Hematopoietic multipotent progenitor cell treated with erythropoietin and hydrocortisone succinate and interleukin-3 and kit ligand, for 15 days (in vitro differentiated cells): ENCODE measurements at places on chromosomes 13 and 19.

GRCh38 chr19:10968527-10969135 is 7.8 kb downstream of the SMARCA4 start:
- no peak for DNase-seq

DNA sequence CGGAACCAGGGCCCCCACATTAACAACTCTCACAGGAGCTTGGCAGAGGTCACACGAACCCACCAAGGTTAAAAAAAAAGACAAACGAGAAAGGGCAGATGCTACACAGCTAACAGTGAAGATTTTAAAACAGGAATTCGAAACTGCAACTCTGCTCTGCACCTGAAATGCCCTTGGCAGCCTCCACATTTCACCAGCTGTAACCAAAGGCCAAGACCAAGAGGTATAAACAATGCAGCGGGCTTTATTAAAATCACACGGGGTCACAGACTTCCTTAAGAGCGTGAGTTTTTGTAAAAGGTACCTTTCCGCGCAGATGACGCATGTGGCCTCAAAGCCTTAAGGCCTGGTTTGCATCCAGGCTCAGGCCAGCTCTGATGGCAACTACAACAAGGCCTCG is 88.2 kb downstream of the STK24 start:
- DNase-seq, result no peak

DNA sequence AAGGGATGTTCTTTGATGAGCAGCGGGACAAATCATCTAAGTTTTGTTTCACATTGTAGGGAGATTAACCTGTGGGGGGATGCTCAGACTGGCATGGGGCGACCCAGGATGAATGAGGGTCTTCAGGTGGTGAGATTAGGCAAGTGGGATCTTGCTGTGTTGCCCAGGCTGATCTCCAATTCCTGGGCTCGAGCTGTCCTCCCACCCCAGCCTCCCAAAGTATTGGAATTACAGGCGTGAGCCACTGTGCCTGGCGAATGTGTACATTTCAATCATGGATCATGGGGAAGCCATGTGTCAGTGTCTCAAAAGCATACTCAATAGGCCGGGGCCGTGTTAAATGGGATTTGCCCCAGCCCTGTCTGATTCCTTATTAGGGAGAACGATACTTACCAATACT is 8.1 kb downstream of the SLC25A42 start:
- DNase-seq, result no peak

DNA sequence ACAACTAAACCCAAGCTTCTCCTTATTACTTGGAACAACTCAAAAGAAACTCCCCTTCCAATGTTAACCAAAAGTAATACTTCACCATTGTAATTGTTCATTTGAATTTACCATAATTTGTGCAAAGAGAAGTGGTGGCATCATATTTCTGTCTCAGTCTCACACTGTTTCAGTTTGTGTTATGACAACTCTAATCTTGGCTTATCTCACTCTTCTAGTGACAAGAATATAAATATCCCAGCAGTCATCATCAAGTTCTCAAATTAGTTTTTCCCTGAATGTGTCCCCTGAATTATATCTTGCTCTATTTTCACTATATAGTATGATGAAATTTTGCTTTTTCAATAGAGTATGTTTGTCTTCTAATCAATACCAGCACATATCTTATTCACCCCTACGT is 681.4 kb upstream of the PRR20A start:
- DNase-seq, result no peak

GRCh38 chr13:96000069-96000468 is 53.1 kb downstream of the UGGT2 start:
- no peak for DNase-seq

- DNase-seq, result peak; percentile 7
These were observed 2.7 kb downstream of the B3GNT3 start for GRCh38 chr19:17797424-17798201.

GRCh38 chr13:114225610-114226009 is 9.1 kb upstream of the CDC16 start:
- DNase-seq, result peak; percentile 10

DNA sequence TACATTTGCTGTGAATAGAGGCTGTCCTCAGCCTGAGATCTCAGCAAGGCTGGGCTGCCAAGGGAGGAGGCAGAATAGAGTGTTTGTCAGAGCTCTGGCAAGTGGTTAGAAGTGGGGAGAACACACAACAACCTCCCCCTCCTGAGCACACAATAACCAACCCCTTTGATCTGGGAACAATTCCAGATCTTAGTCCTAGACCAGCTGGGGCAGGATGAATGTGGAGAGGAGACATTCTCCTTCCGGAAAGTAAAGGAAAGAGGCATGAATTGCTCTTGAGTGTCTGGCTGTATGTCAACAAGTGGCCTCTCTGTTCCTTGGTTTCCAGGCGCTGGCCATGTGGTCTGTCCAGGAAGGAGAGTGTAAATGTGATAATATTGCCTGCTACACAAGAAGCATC is 114.9 kb upstream of the TMTC4 start:
- DNase-seq, result no peak

DNA sequence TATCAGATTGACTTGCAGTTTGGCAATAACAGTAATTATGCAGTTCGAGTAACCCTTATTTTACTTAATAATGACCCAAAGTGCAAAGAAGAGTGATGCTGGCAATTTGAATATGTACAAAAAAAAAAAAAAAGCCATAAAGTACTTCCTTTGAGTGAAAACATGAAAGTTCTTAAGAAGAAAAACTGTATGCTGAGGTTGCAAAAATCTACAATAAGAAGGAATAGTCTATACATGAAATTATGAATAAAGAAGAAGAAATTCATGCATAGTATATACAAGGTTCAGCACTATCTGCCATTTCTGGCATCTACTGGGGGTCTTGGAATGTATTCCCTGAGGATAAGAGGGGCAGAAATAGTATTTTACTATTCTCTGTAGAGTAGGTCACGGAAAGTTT is 55.9 kb downstream of the ZC3H13 start:
- DNase-seq, result no peak

GRCh38 chr19:43765109-43765876 is 10.5 kb upstream of the SMG9 start:
- DNase-seq, result no peak

DNA sequence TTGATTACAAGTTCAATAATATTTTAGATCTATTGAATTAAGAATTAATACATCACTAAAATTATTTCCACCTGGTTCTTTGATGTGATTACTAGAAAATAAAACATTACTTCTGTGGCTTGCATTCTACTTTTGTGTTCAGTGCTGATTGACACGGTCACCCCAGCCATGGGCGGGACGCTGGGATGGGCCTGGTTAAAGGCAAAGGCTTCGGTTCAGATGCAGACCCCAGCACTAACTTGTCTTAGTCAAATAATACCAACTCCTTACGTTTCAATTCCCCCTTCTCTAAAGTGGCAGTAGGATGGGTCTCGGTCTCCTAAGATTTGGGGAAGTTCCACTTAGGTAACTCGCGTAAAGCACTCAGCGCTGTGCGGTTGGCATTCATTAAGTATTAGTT is 144.9 kb downstream of the URI1 start:
- DNase-seq, result no peak

- peak; percentile 22 for DNase-seq
These were observed 51.2 kb downstream of the NLRP12 start for GRCh38 chr19:53772943-53773342.

- DNase-seq, result no peak
These were observed 21.4 kb downstream of the HPN start for GRCh38 chr19:35062942-35063341.

DNA sequence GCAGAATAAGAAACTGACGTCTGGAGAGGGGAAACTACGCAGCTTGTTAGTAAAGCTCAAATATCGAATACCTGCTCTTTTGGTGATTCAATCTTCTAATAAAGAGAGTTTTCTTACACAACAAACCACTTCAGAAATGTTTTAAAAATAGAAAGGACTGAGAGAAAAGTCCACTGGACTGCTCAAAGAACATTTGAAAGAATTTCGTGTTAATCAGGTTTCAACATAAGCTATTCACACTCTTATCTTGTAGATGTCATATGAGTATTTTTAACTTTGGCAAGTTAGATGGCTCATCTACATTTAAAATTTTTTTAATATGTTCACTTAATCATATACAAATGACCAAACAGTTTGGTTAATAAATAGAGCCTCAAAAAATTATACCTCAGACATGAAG is 95.6 kb upstream of the FAM216B start:
- DNase-seq, result no peak

GRCh38 chr19:58052256-58052655 is 6.8 kb upstream of the ZNF135 start:
- no peak for DNase-seq

DNA sequence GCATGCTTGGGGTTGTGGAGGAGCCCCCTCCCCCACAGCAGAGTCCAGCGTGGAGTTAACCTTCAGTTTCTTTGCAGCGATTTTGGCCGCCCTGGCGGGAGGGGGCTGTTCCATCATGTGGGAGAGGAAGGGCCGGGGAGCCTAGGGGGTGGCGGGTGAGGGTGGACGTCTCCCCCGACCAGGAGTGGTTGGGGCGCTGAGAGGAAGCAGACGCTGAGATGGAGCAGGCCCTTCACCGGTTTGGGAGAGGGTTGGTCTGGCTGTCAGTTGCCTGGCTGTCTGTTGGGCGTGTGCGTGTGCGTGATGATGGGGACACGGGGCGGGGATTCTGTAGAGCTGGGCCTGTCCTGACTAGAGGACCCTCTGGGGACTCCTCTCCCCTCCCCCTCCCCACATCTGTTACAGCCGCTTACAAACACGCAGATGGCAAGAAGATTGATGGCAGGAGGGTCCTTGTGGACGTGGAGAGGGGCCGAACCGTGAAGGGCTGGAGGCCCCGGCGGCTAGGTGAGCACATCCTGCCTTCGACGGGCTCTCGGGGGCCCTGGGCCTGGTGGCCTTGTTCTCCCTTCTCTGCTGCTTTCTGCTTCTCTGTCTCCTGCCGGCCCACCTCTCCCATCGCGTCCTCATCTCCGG is 9.8 kb upstream of the LIN7B start:
- DNase-seq, result no peak

DNA sequence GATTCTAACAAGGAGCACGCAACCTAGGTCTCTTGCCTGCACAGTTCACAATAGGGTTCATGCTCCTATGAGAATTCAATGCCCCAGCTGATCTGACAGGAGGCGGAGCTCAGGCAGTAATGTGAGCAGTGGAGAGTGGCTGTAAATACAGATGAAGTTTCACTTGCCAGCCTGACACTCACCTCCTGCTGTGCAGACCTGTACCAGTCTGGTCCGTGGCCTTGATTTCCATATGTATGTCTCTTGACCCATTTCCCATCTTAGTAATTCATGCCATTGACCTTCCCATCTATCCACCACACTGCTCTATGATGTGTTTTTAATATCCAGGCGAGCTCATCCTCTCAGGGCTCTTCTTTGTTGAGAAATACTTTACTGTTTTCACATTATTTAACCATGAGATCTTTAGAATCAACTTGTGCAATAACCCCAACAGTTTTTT is 95.2 kb downstream of the LRCH1 start:
- no peak for DNase-seq

- no peak for DNase-seq
These were observed 1399.5 kb downstream of the PCDH9 start for GRCh38 chr13:65830411-65831205.

DNA sequence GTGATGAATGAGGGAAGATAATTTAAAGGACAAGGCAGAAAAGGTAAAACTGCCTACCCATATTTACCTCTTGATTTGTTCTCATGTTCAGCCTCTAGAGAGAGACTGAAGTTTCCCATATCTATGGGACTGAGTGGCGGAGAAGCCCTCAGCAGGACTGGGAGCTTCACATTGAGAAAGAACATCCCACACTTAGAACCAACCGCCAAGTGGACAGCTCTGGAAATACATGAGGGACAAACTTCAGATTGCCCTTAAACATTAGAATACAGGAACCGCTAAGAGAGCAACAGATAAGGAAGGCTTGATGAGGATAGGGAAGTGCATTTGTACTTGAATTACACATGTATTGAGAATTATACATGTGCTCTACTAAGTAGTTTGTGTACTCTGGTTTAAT is 316.0 kb upstream of the MIR17HG start:
- no peak for DNase-seq

DNA sequence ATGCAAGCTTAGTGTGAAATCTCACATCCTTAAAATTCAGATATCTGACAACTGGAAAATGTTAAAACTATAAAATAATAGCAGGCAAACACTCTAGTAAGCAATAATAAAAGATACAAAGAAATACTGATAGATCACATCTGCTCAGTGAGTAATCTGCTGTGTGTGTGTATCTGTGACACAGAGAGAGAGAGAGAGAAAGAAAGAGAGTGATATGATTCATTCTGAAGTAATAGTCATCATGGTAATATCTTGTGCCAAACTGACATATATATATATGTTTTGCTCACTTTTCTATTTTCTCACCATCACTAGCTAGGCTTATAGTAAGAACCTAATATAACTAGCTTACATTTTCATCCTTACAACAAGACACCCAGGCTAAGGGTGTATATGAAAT is 288.0 kb upstream of the SLITRK6 start:
- no peak for DNase-seq

DNA sequence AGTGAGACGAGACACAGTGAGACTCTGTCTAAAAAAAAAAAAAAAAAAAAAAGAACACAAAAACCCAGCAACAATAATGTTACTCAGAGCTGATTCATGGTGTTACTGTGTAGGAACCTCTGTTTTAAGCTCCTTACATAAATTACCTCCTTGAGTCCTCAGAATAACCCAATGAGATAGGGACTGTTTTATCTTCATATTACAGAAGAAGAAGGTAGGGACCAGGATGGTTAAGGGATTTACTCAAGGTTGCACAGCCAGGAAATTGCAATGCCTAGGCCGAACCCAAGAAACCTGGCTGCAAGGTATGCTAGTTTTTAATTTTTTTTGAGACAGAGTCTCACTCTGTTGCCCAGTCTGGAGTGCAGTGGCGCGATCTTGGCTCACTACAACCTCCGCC is 1.5 kb upstream of the DAND5 start:
- DNase-seq, result no peak

DNA sequence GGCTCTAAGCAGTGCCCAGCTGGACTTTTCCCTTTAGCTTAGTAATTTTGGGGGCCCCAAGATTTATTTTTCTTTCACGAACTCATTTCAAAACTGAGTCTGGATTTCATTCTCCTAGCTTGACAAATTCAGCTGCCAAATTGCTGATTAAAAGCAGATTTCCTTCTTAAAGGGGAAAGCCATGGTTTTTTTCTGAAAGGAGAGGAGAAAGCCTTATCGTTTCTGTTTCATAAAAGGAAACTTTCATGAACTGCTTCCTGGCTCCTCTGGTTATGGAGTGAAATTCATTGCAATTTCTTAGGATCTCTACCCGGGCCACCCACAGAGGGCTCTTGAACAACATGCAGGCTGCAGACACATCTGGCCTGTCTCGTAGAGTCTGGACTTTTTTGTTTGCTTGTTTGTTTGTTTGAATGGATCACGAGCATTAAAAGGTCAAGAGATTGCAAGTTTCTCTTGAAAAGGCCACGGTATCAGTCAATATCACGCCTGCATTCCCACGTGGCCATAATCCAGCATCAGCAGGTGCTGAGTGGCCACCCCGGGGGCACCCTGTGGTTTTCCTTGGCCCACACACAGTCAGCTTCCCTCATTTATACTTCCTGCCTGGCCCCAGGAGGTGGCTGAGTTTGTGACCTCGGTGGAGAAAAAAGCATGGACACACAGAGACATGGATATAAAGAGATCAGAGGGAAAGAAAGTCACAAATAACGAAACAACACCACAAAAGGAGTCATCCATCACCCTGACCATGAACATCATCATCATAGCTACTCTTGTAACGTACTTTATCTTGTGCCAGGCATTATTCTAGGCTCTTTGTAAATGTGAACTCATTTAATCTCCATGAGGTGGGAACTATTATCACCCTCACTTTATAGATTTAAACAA is 10.5 kb upstream of the KLK4 start:
- no peak for DNase-seq

GRCh38 chr13:45138282-45138681 is 18.0 kb downstream of the GTF2F2 start:
- DNase-seq, result no peak

- no peak for DNase-seq
These were observed 9.0 kb downstream of the DHRS12 start for GRCh38 chr13:51794964-51795363.
